SJCRH30 (cell line): ENCODE measurements at places on chromosomes 11 and 22.
A peak's percentile ranks its signal among the peaks of the same experiment; 100 is the strongest.

DNA sequence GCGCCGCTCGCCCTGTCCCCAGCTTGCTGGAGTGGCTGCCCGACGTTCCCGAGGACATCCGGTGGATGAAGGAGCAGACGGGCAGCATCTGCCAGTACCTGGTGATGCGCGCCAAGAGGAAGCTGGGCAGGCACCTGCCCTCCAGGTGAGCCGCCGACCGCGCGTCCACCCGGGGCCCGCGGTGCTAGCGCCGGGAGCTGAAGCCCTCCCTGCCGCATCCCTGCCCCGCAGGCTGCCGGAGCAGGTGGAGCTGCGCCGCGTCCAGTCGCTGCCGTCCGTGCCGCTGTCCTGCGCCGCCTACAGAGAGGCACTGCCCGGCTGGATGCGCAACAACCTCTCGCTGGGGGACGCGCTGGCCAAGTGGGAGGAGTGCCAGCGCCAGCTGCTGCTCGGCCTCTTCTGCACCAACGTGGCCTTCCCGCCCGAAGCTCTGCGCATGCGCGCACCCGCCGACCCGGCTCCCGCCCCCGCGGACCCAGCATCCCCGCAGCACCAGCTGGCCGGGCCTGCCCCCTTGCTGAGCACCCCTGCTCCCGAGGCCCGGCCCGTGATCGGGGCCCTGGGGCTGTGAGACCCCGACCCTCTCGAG is 3.3 kb upstream of the CRACR2B start:
- DNase-seq = no peak

DNA sequence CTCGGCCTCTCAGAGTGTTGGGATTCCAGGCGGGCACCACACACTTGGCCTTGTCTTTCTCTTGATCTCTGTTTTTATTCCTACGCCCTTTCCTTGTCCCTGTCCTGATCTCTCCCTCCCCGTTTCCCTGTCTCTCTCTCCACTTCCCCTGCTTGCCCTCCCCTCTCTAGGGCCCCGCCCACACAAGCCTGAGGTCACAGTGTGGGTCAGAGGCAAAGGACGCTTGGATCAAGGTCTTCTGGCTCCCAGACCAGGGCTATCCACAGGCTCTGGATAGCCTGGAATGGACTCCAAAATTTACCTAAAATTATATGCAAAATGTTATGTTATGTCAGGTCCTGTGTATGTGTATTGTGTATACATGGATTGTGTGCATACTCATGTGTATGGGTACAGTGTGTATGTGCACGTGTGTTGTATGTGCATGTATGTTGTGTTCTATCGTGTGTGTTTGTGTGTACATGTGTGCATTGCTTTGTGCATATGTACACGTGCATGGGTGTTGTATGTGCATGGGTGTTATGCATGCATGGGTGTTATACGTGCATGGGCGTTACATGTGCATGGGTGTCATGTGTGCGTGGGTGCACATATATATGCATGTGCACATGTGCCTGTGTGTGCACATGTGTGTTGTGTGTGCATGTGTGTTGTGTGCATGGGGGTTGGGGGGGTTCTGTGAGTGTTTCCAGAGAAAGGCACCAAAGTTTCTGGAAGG is 38.3 kb downstream of the TP53I11 start:
- DNase-seq = no peak

DNA sequence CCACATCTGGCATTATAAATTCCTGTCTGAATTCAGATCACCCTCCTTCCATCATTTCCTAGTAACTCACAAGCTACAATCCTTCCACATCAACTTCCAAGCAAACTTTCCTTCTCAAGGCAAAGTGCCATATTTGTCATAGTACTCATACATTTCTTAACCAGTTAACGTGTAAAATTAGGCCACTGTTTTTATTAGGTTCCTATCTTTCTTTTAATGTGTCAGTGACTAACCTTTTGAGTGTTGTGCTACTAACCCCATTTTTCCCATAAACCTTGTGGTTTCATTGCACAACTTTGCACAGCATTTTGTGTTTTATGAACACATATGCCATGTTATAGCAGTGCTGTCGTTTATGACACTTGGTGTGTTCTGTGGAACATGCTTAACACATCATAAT is 90.1 kb downstream of the KIF18A start:
- no peak for DNase-seq

- no peak for DNase-seq
Observed at GRCh38 chr22:32322986-32323385, 34.7 kb upstream of the RFPL3 start.

DNA sequence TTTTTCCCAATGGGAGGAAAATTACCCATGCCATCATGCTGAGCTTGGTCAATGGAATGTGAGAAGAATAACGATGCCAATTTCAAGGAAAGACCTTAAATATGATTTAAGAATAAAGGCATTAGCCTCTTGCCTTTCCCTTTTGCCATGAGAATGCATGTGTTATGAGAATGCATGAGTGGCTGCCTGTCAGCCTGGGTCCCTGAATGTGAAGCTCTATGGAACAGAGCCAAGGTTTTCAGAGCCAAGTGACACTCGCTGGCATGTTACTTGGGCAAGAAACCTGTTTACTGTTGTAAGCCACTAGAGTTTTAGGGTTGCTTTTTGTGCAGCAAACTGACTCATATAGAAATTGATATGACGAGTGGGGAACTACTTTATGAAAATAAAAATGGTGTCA is 75.7 kb downstream of the JRKL start:
- DNase-seq = no peak

DNA sequence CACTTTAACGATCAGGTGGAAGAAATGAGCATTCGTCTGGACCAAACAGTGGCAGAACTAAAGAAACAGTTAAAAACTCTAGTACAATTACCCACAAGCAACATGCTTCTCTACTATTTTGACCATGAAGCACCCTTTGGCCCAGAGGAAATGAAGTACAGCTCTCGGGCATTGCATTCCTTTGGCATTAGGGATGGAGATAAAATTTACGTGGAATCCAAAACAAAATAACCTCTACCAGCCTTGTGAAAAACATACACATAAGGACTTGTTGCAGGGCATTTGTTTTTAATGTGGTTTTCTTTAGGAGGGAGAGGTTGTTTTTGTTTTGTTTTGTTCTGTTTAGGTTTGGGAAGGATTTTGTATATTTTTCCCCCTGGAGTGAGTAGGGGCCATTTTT is 14.2 kb upstream of the TECTA start:
- DNase-seq = no peak

GRCh38 chr11:36101466-36101865 is 157.6 kb downstream of the LDLRAD3 start:
- DNase-seq = no peak

- no peak for DNase-seq
Observed at GRCh38 chr11:134026655-134027343, 42.1 kb upstream of the JAM3 start.

- DNase-seq = no peak
Observed at GRCh38 chr11:125902277-125902926, 604 bp downstream of the PUS3 start.

DNA sequence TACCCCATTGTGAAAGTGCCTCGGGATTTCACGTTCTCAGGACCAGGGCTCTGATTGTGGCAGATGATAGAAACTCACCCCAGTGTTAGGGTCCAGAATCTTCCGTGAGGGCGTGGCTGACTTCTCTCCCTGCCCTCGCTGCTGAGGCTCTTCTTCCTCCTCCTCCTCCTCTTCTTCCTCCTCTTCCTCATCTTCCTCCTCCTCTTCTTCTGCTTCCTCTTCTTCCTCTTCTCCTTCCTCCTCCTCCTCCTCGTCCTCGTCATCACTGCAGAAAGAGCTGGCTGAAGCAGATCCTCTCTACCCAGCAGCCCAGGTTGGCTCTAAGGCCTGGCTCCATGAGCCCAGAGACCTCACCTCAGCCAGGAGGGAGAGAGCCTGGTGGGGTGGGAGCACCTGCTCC is 13.5 kb upstream of the CHADL start:
- DNase-seq = no peak

DNA sequence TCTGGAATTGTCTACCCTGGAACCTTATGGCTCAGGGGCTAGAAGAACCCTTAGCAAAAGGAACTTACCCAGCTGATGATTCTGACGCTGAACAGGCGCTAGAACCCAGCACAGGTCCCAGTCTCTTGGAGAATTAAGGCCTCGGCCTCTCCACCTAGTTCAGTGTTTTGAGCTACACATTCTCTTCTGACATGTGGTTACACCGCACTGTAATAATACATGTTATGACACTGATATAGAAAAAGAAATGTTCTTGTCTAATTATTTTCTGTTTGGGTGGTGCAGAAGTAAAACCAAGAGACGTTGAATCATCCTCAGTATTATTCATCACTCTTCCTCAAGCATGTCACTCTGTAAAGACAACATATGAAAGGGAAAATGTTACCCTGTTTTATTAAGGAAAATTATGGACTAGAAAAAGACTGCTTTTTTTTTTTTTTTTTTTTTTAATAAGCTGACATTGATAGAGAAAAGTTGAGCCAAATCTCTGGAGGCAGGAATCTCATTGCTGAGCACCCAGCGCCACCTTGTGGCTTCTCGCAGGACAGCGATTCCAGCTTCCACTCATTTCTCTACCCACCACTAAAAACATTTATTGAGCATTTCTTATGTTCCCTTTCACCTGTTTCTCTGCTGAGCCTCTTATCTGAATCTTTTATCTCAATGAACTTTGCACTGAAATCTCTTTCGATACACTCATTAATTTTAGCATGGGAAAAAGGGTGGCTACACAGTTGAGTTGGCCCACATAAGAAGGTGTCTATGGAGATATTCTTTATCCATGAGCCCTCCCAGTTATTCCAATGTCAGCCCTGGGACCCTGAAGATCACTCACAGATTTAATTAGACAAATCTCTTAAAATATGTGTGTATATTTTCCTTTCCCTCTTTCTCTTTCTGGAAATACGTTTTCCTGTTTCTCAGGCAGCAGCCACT is 12.6 kb upstream of the APLNR start:
- peak; percentile 49 for DNase-seq

DNA sequence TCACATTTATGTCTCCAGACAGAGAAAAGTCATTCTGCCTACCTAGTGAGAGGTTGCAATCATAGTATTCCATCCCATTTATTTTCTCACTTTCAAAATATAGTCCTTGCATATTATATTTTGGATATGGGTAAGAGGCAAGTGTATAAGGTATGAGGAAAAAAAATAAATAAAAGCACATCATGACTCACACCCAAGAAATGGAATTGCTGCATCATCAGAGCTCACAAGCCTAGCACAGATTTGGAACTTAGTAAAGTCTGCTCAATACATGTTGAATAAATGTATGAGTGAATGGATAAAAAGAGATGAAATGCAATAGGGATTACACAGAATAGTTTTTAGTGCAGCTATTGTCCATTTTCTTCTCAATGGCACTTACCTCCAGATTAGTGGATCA is 2.5 kb upstream of the OR51G1 start:
- DNase-seq = no peak

GRCh38 chr11:126432525-126432924 is 77.0 kb downstream of the ST3GAL4 start:
- no peak for DNase-seq

DNA sequence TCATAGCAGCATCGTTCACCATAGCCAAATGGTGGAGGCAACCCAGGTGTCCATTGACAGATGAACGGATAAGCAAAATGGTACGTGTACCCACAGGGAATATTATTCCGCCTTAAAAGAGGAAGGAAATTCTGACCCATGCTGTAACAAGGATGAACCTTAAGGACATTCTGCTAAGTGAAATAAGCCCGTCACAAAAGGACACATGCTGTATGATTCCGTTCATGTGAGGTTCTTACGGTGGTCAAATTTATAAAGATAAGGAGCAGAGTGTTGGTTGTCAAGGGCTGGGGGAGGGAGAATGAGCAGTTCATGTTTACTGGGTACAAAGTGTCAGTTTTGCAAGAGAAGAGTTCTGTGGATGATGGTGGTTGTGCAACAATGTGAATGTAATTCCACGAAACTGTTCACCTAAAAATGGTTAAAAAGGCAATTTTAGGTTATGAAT is 26.3 kb downstream of the APOL1 start:
- no peak for DNase-seq

GRCh38 chr11:85918910-85919794 is 64.0 kb downstream of the CCDC83 start:
- peak; percentile 17 for DNase-seq

DNA sequence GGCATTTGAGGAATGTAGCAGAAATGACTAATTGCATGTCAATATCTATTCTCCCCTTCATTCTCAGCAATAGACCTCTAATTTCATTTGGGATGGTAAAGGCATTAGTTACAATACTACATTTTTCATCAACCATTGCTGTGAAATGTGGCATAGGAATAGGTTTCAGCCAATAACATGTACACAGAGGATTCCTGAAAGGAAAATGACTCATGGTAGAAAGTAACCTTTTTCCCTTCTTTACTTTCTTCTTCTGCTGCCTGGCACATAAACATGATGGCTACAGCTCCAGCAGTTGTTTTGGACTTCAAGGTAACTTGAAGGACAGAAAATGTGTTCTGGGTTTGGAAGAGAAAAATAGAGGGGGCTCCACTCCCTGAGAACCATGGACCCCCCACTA is 231.8 kb upstream of the CTSC start:
- no peak for DNase-seq

DNA sequence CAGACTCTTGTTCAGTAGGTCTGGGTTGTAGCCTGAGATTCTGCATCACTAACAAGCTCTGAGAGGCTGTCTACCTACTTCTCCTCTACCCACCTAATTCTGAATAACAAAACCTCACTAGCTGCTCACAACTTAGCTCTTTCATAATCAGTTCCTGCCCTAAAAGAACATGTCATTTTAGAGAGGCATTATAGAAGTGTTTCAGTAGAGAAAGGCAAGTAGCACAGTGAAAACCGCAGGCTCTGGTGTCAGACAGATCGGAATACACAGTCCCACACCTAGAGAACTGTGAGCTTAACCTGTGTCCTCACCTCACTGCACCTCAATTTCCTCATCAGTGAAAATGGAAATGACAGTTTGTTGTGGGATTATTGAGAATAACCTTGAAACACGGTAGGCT is 1337.6 kb upstream of the TENM4 start:
- DNase-seq = no peak

DNA sequence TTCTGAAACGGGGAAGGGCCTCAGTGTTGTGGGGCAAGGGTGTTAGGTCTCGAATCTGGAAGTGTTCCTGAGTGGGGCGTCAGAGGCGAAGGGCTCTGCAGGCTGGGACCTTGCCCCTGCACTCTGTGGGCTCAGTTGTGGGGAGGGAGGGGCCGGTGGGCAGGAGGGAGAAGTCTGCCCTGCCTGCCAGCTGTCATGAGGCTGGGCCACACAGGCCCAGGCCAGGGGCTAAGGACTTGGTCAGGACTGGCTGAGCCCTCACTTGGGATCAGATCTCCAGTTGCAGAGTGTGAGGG is at the start of gene CRACR2B:
TSS of gene CRACR2B (plus strand) at position 23 of the 296 bp plus-strand sequence. CDS start 689 bp downstream, outside the sequence.
- no peak for DNase-seq

DNA sequence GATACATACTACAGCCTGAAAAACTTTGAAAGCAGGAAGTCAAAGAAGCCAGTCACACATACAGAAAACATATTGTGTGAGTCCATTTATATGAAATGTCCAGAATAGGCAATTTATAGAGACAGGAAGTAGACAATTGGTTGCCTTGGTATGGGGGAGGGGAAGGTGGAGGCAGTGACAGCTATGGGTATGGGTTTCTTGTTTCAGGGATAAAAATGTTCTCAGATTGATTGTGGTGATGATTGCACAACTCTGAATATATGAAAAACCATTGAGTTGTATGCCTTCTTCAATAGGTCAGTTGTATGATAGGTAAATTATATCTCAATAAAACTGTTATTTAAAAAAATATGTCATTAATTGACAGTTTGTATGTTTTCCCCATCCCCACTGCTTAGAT is 137.6 kb downstream of the SNX19 start:
- no peak for DNase-seq
